NCI-H1048 (cell line): ENCODE measurements at places on chromosomes 1 and 21.

GRCh38 chr1:54122992-54123391 lies 29.8 kb downstream of the CDCP2 start:
- no peak for DNase-seq

DNA sequence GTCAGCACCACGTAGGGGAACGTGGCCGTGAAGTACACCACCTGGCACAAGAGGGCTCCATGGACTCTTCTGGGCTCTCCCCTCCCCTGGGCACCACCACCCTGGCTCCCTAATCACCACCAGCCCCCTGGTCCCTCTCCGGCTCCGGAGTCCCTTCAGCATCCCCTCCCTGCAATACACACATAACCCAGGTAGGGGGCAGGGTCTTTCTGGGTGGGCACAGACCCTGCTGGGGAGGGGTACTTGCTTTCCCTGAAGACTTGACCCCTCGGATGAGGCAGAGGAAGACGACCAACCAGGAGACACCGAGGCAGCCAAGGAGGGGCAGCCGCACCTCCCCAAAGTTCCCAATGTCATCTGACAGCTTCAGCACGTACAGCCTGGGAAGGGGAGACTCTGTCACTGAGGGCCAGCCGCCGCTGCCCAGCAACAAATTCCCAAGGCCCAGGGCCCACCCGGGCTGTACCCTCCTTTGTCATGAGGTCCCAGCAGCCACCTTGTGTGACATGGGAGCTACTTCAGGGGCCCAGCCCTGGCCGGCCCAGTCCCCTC lies 11.3 kb downstream of the CCDC24 start:
- no peak for DNase-seq

GRCh38 chr1:77319036-77319705 lies 37.4 kb downstream of the AK5 start:
- DNase-seq = no peak

- DNase-seq = no peak
Observed at GRCh38 chr1:227450489-227450888, 112.9 kb upstream of the ZNF678 start.

GRCh38 chr1:195591917-195592672 lies 1016.1 kb downstream of the KCNT2 start:
- peak; percentile 49 for DNase-seq

- no peak for DNase-seq
Observed at GRCh38 chr1:162982364-162982763, 86.8 kb upstream of the RGS4 start.

GRCh38 chr21:14757533-14758327 lies 211.6 kb upstream of the SAMSN1 start:
- no peak for DNase-seq

DNA sequence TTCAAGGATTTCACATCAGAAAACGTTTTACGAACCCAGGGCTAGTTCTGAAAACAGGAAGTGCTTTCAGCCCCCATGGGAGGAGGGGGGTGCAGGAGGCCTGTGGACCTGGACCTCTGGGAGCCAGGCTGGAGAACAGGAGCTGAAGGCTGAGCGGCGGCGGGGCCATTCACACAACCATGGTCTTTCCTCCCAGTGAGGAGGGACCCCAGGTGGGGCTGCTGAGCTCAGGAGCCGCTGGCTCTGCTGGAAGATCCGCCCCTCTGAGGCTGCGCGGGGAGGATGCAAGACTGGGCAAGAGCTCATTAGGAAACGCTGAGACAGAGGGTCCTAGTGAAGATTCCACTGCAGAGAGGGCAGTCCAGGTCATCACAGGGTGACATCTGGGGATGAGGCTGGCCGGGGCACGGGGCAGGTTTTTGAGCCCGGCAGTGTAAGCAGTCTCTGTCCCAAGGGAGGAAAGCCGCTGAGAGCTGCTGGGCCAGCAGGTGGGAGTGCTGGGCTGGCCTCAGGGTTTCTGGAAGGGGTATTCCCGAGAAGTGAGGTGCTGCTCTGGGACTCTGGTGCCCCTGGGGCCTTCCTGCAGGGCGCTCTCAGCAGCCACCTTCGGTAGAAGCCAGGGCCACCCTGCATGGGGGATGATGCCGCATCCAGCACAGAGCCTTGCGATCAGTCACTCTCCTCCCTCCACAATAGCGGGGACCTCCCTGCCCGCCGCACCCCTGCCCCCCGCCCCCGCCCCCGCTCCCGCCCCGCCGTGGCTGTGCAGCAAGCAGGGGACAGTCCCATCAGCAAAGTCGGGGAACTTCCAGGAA lies 7.5 kb downstream of the MX2 start:
- DNase-seq = no peak

- no peak for DNase-seq
Observed at GRCh38 chr1:47705517-47706130, 267.8 kb downstream of the FOXD2 start.

DNA sequence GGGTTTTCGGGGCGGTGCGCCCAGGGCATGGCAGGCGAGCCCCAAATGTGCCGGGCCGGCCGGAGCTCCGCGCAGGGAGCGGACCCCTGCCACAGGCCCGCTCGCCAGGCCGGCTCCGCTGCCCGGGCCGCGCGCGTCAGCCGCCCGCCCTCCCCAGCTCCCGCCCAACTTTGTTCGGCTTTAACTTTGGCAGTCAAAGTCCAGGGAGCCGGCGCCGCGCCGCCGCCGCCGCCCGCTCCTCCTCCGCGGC lies 488 bp downstream of the SLC35D1 start:
- no peak for DNase-seq

GRCh38 chr21:38956521-38956855 lies 150.8 kb downstream of the ETS2 start:
- no peak for DNase-seq

DNA sequence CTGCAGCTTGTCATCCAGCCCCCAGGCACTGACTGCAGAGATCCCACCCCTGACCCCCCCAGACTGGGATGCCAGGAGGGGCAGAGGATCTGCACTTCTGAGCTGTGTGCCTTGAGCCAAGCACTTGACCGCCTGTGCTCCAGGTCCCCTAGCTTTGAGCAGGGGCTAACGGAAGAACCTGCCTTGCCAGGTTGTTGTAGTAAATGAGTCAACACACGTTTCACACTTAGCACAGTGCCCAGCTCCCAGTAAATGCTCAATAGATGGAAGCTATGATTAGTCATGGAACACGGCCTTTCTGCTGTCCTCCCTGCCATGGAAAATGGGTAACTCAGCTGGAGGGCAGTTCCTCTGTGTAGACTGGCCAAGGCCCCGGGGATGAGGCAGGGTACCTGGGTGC lies 24.1 kb downstream of the IFFO2 start:
- DNase-seq = no peak

- no peak for DNase-seq
Observed at GRCh38 chr1:112309499-112309898, 86.5 kb upstream of the CTTNBP2NL start.
